ENCODE measurements at places on chromosomes 13 and 19.

DNA sequence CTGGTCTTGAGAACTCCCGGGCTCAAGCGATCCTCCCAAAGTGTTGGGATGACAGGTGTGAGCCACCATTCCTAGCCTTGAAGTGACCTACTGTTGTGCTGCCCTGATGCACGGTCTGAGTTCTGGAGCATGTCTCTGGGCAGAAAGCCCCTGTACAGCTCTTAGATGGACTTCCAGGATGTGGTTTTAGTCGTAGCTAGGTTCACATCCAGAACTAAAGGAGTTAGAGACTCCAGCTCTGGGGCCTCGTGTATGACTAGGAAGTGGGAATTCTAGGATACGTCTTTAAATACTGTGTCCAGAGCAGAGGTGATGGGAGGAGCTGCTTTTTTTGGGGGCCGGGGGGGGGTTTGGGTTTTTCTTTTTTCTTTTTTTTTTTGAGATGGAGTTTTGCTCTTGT lies 12.2 kb downstream of the UPF1 start:
- no peaks in the 10 kb centered on the region for H3K27me3 ChIP-seq
- H3K4me1 ChIP-seq: peaks cover 72% of the 10 kb centered on the region
- H3K27ac ChIP-seq: peak overlapping the region; percentile 88
- no peak for DNase-seq

- no peak overlapping the region for H3K4me3 ChIP-seq
- no peaks in the 10 kb centered on the region for H3K36me3 ChIP-seq
- no peaks in the 10 kb centered on the region for H3K4me1 ChIP-seq
- no peak overlapping the region for H3K27ac ChIP-seq
Measured at GRCh38 chr13:105466376-105466775, 1069.1 kb downstream of the EFNB2 start.

DNA sequence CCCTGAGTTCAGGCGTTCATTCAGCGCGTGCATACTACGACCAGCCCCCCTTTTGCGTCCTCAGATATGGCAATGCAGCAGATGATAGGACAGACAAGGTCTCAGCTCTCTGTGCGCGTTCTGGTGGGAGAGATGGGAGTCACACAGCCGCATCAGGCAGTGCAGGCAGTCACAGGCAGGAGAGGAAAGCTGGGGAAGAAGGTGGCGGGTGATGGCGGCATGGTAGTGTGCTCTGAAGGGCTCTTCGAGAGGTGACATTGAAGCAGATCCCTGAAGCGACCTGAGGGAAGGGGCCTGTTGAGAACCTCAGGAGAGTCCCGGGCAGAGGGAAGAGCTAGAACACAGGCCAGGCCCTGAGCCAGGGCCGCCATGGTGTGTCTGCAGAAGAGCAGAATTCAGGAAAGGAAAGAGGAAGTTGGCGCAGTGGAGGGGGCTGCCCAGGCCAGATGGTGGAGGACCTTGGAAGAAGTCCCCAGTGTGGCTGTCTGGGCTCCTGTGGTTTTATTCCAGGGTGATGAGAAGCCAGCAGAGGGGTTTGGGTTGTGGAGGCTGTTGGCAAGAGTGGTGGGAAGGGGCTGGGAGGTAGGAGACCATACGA lies 3.5 kb downstream of the USF2 start:
- no peak overlapping the region for H3K27ac ChIP-seq
- H3K4me1 ChIP-seq: peaks cover 27% of the 10 kb centered on the region
- H3K36me3 ChIP-seq: peaks cover 62% of the 10 kb centered on the region
- DNase-seq: no peak

DNA sequence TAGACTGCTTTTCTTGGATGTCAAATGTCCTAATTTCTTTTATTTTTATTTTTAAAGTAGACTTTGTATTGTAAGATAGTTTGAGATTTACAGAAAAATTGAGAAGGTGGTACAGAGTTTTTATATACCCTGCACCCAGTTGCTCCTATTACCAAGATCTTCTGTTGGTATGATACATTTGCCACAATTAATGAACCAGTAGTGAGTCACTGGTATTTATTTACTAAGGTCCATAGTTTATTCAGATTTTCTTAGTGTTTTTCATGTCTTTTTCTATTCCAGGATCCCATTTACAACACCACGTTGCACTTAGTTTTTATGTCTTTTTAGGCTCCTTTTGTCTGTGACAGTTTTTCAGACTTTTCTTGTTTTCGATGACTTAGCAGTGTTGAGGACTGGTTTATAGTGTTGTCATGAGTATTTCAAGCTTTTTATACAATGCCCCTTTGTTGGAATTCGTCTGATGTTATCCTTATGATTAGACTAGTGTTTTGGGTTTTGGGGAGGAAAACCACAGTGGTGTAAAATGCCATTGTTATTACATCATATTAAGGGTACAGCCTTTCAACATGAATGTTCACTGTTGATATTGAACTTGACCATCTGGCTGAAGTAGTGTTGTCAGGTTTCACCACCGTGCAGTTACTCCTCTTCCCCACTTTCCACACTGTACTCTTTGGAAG lies 35.9 kb downstream of the COG3 start:
- H3K36me3 ChIP-seq: peaks cover 55% of the 10 kb centered on the region
- H3K27ac ChIP-seq: peak overlapping the region; percentile 29
- H3K4me3 ChIP-seq: no peak overlapping the region
- H3K4me1 ChIP-seq: peaks cover 7% of the 10 kb centered on the region
- H3K27me3 ChIP-seq: no peaks in the 10 kb centered on the region
- no peak for DNase-seq

DNA sequence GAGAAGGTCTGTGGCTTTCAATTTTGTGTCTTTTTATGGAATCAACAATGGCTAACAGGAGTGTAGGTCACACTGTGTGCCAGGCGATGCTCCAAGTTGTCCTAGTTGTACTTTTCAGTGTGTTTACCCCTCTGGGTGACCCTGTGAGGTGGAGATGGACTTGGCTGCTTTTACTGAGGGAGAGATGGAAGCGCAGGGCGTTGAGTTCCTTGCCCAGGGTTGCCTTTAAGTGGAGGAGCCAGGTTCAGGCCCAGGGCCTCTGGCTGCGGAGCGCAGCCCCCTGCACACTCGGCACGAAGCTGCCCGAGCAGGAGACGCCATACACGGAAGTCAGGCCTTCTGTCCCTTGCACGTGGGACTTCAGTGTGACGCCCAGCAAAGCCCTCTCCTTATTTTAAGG lies 112.8 kb downstream of the RAB20 start:
- H3K36me3 ChIP-seq: no peaks in the 10 kb centered on the region
- H3K4me1 ChIP-seq: peaks cover 2% of the 10 kb centered on the region
- no peak for DNase-seq
- H3K27ac ChIP-seq: no peak overlapping the region
- H3K27me3 ChIP-seq: peaks cover 74% of the 10 kb centered on the region
- H3K4me3 ChIP-seq: no peak overlapping the region

Data from effector memory CD8-positive, alpha-beta T cell (primary cell).